ENCODE measurements at places on chromosomes 6 and 20.
A peak's percentile ranks its signal among the peaks of the same experiment; 100 is the strongest.

DNA sequence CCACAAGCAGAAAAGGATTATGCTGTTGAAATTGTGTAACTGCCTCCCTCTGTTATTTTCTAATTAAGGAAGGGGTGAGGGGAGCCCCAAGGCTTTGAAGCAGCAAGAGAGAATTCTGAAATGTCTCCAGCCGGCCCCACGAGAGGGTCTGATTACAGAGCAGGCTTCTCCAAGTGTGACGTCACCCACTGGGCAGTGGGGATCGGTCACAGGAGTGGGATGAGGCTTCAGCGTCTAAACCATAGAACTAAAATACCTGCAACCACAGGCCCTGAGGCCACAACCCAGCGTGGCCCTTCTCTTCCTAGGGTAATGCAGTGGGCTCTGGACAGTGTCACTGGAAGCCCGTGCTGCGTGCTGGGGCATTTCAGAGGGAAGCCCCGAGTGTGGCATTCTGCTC, 38.6 kb upstream of the APCDD1L start:
- DNase-seq, result no peak

DNA sequence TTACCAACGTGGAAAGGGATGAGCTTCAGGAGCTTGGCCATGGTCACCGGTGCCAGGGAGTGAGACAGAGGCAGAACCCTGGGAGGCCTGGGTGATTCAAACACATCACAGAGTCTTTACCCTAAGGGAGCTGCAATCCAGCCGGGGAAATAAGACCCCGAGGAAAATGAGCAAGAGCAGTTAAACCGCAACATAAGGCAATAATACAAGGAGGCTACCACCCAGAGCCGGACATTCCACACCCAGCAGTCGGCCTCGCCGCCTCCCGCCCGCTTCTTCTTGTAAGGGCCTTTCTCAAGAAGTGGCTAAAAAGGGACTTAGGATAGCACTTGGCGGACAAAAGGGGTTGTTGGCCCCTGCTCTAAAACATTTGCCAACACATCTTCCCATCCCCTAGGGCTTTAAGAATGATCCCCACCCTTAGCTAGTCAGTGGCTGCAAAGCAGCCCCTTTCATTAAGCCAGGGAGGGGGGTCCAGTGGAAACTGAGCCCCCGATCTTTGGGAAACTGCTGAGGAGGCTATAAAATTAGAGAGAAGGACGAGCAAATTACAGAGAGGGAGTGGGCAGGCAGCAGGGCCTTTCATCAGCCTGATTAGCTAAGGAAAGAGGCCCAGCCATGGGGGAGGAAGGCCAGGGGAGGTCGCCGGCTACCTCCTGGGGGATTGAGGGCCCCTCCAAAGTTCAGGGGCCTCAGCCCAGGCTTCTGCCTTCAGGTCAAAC, 34.3 kb downstream of the SNX5 start:
- DNase-seq, result no peak

DNA sequence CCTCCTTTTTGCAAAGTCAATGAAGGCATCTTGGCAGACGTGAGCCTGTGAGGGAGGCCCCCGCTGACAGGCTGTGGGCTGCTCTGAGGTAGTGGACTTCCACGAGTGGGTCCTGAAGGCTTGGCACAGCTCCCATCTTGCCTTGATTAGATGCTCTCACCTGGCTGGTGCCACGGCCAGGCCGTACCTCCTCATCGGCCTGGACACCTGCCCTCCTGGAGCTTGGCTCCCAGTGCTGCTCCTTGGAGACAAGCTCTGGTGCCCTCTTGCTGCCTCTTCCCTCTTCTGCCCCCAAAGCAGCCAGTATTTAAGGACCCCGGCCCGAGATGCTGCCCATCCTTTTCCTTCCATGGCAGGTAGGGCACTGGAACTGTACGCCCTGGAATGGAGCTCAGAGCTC, 93.5 kb downstream of the ERMARD start:
- no peak for DNase-seq

- DNase-seq, result no peak
These were observed 43.4 kb upstream of the SUPT3H start for GRCh38 chr6:45420909-45421708.

- no peak for DNase-seq
These were observed 58.2 kb upstream of the SYNDIG1 start for GRCh38 chr20:24411003-24411833.

DNA sequence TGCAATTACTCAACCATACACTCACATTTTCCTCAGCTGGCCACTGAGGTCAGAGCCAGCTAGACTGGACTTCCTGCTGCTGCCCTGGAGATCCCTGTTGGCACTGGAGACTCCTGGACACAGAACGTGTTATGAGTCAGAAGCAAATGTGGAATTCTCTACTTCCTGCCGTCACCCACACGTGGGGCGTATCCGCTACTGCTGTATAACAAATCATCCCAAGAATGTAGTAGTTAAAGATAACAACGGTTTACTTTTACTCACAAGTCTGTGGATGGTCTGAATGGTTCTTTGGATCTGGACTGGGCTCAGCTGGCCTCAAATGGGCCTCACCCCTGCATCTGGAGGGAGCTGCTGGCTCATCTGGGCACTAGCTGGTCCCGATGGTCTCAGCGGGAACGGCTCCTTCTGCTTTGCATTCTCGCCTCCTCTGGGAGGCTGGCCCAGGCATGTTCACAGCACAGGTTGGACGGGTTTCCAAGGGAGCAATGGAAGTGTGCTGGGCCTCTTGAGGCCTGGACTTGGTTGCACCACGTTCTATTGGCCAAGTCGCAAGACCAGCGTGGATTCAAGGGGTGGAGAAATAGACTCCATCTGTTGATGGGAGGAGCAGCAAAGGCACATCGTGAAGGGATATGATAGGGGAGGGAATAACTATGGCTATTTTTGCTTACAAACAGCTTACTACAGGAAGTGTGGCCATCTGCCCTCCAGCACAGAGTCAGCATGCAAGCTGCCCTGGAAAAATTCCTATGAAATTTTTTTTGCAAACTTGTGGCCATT, 118.5 kb downstream of the SNX5 start:
- DNase-seq, result peak; percentile 73

- DNase-seq, result peak; percentile 8
These were observed 197.4 kb upstream of the KCNG1 start for GRCh38 chr20:51220293-51220706.

DNA sequence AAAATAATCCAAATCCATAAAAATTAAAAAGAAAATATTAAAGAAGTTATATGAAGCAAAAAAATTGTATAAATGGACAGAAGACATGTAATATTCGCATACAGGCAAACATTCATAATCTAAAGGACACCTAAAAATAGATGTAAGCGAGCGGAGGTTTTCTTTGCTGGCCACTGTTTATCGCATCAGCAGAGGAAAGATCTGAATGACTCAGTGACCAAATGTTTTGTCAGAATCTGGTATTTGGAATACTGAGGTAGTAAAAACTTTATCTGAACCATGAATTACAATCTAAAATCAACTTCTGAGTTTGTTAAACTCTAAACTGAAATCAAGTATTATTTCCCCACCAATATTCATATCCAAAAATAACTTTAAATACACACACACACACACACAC, 7.8 kb downstream of the TSPYL4 start:
- no peak for DNase-seq

DNA sequence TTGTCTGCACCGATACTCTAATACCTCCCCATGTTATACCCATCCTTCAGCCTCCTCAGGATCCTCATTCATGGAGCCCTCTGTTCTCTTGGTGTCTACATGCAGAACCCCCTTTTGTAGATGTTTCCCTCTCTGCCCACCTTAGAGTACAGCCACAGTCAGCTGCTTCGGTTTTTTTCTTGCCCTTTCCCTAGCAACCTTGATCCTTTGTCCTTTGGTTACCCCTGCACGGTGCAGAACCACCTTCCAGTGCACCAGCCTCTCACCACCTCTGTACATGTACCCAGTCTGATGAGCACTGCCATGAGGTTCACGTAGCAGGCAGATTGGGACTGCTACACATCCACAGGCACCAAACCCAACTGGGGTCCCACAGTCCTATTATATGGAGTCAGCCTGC, 7.3 kb downstream of the VPS16 start:
- DNase-seq, result no peak

DNA sequence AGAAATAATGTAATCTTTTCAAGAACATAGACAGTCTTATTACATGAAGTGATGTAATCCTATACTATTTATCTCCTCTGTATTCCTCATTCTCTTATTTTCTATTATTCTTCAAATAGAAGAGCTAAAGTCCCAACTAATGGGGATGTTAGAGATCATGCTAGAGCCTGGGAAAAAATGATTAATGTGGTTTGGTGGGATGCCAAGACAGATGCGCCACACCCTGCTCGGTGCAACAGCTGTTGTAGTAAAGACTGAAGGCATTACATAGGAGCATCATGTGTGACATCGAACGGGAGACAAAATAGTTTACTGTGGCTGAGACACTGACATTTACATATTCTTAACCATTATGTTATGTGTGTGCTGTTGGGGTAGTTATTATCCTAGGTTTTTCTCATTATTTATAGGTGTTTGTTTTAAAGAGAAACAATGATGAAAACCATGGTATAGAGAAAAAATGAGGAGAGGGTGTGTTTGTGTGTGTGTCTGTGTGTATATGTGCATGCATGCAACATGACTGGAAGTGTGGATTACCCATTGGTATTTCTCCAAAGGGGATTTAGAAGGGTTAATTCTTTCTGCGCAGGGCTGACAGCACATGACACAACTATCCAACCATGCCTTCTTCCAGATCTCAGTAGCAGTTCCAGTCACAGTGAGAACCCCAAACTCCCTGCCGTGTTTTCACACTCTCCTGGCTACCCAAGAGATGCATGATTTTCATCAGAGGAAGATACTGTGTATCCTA, 155.3 kb downstream of the EYA4 start:
- DNase-seq, result no peak

GRCh38 chr6:75748743-75749538, at the start of gene MYO6:
Gene MYO6 (plus strand): TSS chr6:75749239. CDS start chr6:75817548, 68,309 bp downstream.
- peak; percentile 49 for DNase-seq

DNA sequence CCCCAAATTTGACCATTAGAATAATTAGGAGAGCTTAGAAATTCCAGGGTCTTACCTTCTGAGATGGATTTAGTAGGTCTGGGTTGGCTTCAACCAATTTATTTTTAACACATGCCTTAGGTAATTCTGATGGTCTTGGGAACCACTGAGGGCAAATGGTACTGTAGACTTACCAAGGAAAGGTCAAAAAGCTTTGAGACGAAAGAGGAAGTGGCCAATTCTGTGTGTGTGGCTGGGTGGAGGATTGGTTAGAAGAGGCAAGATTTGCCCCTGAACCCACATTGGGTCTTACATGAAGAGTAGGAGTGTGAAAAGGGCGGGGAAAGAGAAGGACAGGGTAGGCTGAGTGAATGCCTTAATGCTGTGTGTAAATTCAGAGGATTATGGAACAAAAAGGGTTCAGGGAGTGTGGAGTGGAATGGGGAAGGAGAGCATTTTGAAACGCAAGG, 2.7 kb downstream of the ITCH start:
- DNase-seq, result peak; percentile 87

GRCh38 chr6:39979461-39980328, 45.4 kb upstream of the MOCS1 start:
- no peak for DNase-seq

DNA sequence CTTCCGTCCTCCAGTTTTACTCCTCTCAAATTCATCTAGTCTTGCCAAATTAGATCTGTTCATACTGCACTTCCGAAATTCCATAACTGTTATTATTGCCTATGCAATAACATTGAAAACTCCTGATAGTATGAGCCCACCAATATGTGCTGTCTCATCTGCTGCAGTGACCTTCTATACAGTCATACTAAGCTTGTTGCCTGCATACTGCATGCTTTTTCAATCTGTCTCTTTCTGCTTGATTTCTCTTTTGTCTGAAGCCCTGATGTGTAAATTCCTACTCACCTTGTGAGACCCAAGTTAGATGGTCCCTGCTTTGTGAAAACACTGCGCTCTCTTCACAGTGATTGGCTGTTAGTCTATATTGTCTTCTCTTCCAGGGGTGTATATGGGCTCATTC, 1.1 kb downstream of the TBP start:
- no peak for DNase-seq

DNA sequence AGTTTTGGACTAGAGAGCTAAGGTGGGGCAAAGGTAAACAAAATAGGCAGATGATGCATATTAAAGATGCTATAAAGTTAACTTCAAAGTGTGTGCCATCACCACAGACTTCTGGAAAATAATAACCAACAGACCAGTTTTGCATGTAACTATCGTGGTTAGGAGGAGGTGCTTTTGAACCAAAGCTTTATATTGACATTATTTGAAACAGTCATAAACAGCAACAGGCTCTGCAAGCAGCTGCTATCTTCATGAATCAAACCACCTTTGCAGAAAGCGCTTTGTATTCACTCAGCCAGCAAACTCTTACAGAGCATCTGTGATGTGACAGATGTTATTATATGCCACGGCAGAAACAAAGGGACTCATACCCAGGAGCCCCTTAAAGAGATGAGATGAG, 81.9 kb downstream of the CRYBG1 start:
- DNase-seq, result no peak

GRCh38 chr6:131910219-131910589, 41.0 kb downstream of the CCN2 start:
- no peak for DNase-seq

GRCh38 chr6:17233531-17233930, 47.6 kb upstream of the RBM24 start:
- DNase-seq, result no peak

GRCh38 chr6:90227673-90228072, 69.0 kb downstream of the BACH2 start:
- no peak for DNase-seq

DNA sequence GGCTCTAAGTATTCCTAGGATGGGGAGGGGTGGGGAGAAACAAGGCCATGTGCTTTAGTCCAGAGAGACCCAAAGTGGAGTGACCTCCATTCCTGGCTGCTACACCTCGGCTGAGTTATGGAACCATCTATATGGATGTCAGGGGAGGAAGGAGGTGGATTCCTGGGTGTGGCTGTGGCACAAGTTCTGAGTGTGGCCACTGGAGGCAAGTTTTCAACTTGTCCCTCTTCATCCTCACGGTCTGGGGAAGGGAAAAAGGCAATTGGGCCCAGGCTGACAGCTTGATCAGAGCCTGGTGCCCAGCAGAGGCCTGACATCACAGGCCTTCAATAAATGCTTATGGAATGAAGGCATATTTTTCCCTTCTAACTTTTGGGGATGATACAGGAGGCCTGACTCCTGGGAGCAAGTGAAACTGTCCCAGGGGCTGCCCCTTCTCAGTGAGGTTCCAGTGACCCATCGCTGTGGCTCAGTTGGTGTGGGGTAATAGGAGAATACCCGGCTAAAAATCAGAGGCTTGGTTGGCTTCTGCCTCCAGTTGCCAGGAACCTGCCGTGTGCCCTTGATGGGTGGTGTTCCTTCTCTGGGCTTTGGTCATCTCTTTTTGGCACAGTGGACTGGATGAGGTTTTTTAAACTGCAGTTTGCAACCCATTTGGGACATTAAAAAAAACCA, 1.8 kb upstream of the ITPR3 start:
- peak; percentile 44 for DNase-seq

- no peak for DNase-seq
These were observed 13.8 kb downstream of the FOXQ1 start for GRCh38 chr6:1325461-1326309.

DNA sequence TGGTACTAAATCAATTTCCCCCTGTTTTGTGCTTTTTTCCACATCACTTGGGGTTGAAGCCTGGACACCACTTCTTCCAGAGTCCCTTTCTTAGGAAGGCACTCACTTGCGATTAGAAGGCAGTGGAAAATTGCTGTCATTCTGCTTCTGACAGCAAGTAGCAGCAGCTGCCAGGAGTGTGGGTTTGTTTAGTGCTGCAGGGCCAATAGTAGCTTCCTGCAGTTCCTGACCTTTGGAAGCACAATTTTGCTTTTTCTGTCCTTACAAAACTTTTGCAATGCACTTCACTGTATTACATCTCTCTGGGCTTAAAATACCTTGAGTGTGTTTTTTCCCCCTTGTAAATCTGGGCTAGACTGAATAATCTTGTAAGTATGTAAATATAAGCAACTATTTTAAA, 12.5 kb upstream of the HLA-DRA start:
- DNase-seq, result no peak

GRCh38 chr6:56019973-56020372, 144.6 kb upstream of the BMP5 start:
- no peak for DNase-seq

Measured in inflammatory macrophage treated with lipopolysaccharide for 1 hour (primary cell).